CD4-positive, alpha-beta T cell treated with Interleukin-4 for 4 hours (primary cell): ENCODE measurements at places on chromosomes 4 and X.

DNA sequence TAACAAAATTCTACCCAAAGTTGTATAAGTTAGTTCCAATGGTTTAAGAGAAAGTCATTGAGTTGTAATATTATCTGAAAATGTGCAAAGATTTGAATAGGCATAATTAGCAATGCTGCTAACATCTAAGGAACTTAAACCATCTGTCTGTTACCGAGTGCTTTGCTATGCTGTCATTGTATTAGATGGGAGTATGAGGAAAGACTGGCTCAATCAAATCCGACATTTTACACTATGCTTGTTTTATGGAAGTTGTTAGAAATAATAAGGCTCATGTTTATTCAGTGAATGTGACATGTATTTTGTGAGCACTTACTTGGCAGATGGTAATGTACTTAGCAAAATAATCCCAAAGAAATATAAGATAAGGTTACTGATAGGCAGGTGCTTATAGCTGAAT, 1715.1 kb downstream of the PCDH7 start:
- DNase-seq = no peak

DNA sequence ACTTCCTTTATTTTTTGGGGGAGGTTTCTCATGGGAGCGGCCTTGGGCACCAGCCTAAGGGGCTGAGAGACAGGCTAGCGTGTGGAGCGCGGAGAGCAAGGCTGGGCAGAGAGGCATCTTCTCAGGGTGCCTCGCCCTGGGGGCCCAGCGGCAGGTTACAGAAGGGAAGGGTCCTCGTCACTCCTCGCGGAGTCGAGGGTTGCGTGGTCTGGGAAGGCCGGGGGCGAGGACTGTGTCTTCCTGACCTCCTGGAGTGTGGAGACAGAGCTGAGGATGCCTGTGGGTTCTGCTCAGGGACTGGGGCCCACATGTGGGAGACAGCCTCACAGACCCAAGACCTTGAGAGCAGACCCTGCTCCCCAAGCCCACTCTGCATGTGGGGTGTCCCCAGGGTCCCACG, 79.6 kb upstream of the LRPAP1 start:
- DNase-seq = no peak

DNA sequence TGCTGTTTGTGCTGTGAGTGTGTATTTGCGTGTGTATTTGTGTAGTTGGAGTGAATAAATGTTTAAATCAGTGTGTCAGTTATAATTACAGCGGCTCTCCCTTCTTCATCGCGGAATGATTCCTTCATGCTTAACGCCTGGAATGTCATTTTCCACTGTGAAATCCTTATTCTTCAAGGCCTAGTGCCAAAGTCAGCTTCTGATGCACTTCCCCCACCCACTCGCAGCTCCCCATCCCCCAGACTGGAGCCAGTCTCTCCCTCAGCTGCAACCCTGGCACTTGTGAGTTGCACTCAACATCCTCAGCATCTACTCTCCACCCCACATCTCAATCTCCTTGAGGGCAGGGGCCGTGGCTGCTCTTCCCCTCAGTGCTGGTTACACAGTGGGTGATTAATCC, 583.0 kb downstream of the BCOR start:
- no peak for DNase-seq

DNA sequence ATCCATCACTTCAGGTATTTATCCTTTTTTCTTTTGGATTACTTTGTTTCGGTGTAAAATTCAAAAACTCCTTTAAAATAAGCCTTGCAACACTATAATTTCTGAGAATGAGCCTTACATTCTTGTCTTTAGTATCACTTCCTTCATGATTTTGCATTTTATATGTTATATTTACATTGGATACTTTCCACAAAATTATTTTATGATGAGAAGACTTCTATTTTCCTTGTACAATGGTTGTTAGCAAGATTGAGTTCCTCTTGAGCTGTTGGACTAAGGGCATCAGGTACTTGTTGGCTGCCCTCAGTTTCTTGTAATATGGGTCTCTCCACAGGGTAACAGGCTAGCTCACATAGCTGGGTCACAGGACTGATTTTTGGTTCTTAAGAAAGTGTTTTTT, 22.7 kb upstream of the HPGDS start:
- DNase-seq = no peak

- DNase-seq = no peak
These were observed 639 bp upstream of the PI4K2B start for GRCh38 chr4:25233194-25233593.

DNA sequence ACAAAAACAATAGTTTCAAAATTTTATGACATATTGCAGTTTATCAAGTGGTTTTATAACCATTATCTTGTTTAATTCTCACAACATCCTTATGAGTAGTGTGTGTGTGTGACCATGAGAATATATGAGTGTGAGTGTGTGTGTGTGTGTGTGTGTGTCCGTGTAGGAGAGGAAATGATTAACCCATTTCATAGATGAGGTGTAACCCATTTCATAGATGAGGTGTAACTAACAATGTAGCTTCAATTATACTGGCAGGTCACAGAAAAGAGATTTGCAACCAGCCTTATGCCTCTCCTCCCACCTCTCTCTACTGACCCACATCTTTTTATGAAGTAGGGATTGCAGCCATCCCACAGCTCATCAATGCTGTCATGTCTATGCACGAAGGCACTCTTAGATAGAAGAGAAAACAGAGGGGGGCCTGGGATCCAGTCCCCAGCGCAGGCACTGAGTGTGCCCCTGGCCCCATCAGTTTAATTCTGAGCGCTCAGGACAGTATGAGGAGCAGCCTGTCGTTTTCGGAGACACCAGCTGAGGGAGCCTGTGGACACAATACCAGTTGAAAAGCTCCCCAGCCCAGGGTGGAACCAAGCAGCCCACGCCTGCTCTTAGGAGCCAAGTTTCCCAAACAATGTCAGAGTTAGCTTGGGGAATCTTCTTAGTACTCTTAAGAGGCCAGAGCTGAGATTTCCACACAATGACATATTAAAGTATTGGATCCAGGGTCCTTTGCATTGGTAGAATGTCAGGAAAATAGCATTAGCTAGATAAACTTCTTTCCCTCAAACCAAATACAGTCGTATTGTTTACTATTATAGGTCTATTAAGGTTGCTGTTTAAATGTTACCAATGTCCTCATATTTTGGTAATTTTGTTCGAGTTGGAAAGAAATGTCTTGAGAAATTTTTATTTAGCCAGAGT, 88.6 kb downstream of the PALLD start:
- no peak for DNase-seq

DNA sequence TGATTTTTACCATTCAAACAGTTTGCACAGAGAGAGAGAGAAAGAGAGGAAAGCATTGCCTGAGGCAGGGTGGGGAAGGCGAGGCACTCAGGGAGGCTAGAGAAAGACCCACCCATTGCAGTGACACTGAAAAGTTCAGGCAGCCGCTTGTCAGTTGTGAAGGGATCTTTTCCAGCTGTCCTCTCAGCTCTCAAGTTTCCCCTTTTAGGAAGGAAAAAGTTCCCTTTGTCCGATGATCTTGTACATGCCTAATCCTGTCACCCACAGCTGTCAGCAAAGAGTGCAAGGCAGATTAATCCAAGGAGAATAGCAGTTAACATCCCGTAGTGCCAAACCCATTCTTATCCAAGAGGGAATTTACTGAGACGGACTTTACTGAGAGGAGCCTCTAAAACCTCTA, 255.0 kb downstream of the MAGEB5 start:
- DNase-seq = no peak

GRCh38 chr4:146212781-146213180, 1.6 kb upstream of the REELD1 start:
- no peak for DNase-seq

DNA sequence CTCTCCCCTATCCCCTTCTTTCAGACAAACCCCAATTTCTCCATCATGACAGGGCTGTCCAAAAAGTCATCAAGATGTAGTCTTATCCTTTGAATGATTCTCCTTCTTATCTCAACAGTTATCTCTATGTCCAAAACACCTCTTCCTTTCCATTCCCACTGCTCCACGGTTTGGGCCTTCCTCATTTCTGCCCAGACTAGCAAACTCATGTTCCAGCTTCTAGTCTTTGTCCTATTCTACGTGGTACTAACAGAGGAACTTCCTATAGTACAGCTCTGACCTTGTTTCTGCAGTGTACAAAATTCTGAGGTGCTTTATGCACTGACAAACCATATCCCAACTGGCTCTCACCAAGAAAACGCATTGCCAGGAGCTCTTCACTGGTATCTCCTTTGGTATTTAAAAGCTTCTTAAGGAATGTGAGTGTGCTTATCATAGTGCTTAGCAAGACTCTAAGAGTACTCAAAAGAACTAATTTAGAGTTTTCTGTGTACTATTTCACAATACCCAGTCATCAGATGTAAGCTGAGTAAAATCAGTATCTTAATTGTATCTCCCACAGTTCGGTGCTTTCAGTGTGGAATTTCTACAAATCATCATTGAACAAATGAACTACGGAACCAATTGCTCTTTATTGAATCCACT, 65.5 kb downstream of the MAML3 start:
- no peak for DNase-seq

DNA sequence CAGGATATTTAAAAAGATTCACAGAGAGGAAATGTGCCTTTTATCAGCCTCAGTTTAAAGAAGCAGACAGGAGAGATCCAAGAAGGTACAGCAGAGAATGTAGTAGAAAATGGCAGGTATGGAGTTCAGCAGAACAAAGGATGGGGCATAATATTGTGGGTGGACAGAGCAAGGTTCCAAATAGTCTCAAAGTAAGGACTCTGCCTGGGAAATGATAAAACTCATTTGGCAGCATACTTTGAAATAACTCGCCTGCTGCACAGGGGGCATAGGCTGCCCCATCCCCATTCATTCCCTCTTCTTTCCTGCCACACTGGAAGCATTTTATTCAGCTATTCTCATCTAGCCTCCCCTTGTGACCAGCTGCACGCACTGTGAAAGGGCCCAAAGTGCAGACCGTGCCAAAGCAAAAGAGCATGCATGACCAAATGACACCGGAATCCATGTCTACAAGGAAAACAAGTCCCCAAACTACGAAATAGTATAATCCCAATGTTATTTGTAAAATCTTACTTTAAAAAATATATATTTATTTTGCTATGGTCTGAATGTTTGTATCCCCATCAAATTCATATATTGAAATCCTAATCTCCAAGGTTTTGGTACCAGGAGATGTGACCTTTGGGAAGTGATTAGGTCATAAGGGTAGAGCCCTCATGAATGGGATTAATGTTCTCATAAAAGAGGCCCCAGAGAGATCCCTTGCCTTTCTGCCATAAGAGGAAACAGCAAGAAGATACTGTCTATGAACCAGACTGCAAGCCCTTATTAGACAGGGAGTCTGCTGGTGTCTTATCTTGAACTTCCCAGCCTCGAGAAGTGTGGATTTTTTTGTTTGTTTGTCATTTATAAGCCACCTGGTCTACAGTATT, 77.4 kb upstream of the PRSS48 start:
- no peak for DNase-seq

GRCh38 chr4:75018811-75019479, 86.0 kb downstream of the PARM1 start:
- no peak for DNase-seq

- DNase-seq = no peak
These were observed 112.2 kb upstream of the ENPP6 start for GRCh38 chr4:184329659-184330400.

GRCh38 chr4:159946983-159947615, 844.2 kb downstream of the RAPGEF2 start:
- DNase-seq = no peak

GRCh38 chr4:164381859-164382258, 372.1 kb upstream of the SMIM31 start:
- DNase-seq = no peak

DNA sequence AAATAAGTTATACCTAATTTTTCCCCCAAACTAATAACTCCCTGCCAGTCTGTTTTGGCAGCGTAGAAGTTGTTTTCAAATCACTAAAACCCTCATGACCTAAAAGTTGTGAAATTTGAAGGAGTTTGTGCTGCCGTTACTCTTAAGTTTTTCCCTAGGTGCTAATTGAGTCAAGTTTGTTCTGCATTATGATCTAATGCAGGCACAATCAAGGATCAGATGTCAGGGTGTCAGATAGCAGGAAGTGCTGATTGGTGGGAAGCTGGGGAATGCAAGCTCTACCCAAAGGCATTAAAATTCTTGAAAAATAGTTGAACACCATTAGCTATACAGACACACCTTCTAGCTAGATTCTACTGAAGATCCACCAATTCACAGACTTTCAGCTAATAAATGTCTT, 51.9 kb downstream of the ARX start:
- DNase-seq = no peak

GRCh38 chrX:1190596-1191145, 21.8 kb downstream of the CRLF2 start:
- DNase-seq = no peak

DNA sequence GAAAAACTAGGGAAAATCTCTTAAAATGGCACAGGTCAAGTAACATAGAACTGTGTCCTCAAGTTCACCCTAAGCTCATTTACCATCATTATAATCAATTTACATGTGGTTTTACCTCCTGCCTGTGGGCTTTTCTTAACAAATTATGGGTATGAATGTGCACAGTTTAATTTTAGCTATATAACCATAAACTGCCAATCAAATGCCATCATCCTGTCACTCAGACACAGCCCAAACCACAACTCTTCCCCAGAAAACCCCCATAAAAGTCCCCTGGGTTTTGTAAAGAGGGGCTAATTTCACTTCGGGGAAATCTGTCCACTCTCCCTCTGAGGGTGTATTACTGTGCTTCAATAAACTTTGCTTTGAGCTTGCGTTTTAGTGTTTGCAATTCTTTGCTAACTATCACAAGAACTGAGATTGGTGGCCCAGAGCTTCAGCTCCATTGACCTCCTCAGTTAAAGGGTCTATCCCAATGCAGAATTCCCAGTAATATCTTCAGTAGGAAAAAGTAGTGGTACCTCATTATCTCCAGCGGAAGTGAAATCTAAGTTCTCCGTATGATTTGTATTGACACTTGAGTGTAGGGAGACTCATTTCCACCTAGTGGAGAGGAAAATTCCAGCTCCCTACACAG, 394.6 kb downstream of the SPOCK3 start:
- no peak for DNase-seq

GRCh38 chr4:52840531-52841370, 21.4 kb upstream of the RASL11B start:
- no peak for DNase-seq

- no peak for DNase-seq
These were observed 653.0 kb downstream of the C4orf33 start for GRCh38 chr4:129748991-129749390.

DNA sequence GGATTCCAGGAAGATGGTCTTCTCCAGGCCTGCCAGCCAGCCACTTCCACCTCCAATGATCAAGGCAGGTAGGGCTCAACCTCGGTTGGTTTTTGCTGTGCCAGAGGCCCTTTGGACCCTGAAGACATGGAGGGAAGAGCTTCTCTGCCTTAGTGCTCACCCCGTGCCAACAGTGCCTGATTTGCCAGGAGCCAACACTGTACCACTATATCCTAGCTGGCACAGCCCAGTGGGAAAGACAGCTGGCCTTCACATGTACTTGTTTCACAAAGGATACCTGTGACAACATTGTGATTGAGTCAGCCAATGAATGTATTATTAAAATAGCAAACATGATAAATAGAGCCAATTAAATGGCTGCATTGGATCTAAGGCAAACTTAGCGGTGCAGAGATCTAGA, 51.9 kb upstream of the PRPS1 start:
- no peak for DNase-seq

DNA sequence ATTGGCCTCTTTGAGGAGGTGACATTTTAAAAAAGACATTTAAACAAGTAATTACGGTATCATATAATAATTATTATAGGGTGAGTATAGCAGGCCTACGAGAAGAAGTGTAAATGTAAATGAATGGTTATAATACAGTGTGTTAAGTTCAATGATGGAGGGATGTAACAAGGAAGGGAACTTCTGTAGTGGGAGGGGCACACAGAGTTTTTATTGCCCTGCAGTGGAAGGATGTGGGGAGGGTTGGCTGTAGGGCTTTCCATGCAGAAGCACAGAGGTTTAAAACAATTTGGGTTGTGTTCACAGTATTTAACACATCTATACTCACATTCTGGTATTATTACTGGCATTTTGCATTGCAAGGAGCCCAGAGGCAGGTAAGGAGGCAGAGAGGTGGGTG, 41.1 kb downstream of the AFF1 start:
- no peak for DNase-seq
